Stimulated activated CD4-positive, alpha-beta T cell treated with anti-CD3 and anti-CD28 coated beads, Interleukin-4, amount 100 ng/mL, for 4 hours (primary cell): ENCODE measurements at places on chromosomes 7 and 10.

- DNase-seq, result no peak
These were observed 197.7 kb downstream of the AUTS2 start for GRCh38 chr7:69795932-69796331.

DNA sequence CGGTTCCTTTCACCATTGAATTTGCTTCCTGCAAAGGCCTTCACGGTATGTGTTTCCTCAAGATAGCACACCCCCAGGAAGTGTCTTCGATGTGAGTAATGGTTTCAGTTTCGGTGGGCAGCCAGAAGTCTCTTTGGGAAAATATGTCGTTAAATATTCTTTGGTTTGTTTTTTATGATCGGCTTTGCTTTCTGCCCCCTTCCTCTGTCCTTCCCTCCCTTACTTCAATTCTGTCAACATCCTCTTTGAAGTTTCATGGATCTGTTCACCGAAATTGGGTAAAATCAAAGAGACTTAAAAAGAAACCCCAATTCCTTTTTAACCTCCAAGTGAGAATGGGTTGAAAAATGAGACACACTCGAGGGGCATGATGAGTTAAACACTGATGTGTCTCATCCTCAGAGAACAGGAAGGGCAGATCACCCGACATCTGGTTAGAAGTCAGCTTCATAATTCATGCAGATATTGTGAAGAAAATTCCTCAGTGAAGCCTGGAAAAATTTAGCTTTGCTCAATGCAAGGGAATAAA lies 170.8 kb upstream of the HABP2 start:
- no peak for DNase-seq

GRCh38 chr7:3697472-3697871 lies 396.4 kb downstream of the SDK1 start:
- DNase-seq, result no peak

GRCh38 chr10:128400564-128400963 lies 274.3 kb upstream of the MKI67 start:
- no peak for DNase-seq

- no peak for DNase-seq
These were observed 159.5 kb upstream of the ZNF32 start for GRCh38 chr10:43808136-43808535.
